Lower lobe of right lung (tissue), 2 donors: ENCODE measurements at places on chromosomes 5 and 9.

- DNase-seq, result no peak
These were observed 530 bp downstream of the BBLN start for GRCh38 chr9:128160603-128160987.

GRCh38 chr5:73405691-73406090, 42.9 kb downstream of the FOXD1 start:
- no peak for DNase-seq

GRCh38 chr9:133163504-133164172, at the start of gene GBGT1:
Gene GBGT1, minus strand, starts transcription at chr9:133163914. Its CDS starts 1,502 bp downstream, at chr9:133162412.
- DNase-seq, result peak; percentile 87

DNA sequence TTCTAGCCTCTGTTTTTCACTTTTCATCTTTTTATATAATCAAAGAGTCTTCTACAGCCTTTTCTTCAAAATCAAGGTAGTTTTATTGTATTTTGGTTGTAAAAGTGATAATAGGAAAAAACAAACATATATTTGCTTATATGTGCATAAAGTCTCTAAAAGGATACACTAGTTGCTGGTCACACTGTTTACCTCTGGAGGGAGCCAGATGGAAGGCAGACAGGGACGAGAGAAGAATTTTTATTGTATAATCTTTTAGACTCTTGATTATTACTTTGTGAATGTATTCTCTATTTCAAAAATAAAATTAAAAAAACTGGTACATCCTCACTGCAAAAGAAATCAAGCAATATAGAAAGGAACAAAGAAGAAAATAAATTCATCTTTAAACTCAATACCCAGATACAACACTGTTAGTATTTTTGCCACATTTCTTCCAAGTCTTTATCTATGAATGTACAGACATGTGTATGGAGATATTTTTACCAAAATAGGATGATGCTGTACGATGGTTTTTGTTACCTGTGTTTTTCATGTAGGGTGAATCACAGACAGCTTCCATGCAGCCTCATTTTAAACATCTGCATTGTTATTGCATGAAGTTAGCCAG, 6.1 kb upstream of the RNF183 start:
- DNase-seq, result no peak

- DNase-seq, result peak; percentile 24
These were observed 8.6 kb downstream of the NINJ1 start for GRCh38 chr9:93125331-93125894.

DNA sequence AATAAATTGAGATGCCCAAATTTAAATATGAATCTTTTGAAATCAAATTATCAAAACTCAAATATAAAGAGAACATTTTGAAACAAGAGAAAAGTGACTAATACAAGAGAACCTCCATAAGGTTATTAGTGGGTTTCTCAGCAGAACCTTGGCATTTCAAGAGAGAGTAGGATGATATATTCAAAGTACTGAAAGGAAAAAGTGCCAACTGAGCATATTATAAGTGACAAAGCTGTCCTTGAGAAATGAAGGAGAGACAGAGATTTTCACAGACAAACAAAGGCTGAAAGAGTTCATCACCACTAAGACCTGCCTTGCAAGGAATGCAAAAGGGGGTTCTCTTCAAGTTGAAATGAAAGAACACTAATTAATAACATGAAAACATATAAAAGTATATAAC, 366.0 kb downstream of the HINT1 start:
- no peak for DNase-seq

DNA sequence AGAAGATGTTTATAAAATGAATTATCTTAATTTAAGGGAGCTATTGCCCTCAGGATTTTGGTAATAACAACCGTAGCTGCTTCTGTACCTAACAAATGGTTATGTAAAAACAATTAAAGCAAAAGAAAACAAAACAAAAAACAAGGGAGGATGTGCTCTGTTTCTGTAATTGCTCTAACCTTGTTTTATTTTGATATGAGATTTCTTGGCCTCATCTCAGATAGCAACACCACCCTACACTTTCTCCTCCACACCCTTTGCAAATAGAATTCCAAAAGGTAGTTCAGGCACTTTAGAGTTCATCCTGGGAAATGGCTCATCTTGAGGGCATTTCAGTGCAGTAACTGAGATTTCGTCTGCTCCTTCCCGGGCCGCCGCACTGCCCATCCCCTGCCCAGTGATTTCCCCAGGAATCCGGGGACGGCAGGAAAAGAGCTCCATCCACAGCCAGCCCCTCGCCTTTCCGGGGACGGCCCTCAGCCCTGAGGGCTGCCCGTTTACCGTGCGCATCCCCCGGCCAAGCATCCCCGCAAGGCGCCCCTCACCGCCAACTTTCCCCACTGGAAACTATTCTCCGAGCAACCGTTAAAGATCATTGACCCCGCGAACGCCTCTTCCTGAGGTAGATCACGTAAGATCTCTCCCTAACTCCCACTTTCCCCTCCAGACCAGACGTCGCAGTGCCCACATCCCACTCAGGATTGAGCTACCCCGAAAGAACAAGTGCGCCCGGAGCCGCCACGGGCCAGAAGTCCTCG, 1.2 kb downstream of the FNBP1 start:
- no peak for DNase-seq

- DNase-seq, result no peak
These were observed 6.8 kb upstream of the RNF180 start for GRCh38 chr5:64158827-64159226.

GRCh38 chr9:127450243-127450760, 904 bp downstream of the RPL12 start:
- no peak for DNase-seq

DNA sequence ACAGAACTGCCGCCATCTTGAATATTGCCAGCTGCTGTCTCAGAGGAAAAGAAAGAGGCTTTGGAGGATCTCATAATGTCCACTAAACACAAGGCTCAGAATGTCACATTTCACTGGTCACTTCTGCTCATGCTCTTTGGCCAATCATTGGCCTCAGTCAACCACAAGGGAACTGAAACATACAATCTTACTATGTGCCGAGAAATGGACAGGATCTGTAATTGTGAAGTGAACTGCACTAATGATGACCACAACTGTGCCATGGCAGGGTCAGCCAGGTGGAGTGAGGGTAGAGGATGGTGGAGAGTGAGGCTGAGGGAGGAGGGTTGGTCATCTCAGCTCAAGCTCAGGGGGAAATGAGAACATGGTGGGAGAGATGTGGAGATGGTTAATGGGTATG, 32.8 kb downstream of the GDNF start:
- DNase-seq, result no peak

GRCh38 chr5:146076028-146076427, 29.3 kb downstream of the PLAC8L1 start:
- DNase-seq, result no peak

GRCh38 chr9:2340046-2340760, 281.4 kb upstream of the VLDLR start:
- DNase-seq, result no peak

- DNase-seq, result no peak
These were observed 96.0 kb downstream of the HINT1 start for GRCh38 chr5:131068893-131069643.

GRCh38 chr9:121324755-121325154, 45.3 kb downstream of the STOM start:
- DNase-seq, result no peak

GRCh38 chr5:144697847-144698262, 527.2 kb downstream of the KCTD16 start:
- no peak for DNase-seq

- no peak for DNase-seq
These were observed 867 bp downstream of the SYK start for GRCh38 chr9:90802386-90802985.

DNA sequence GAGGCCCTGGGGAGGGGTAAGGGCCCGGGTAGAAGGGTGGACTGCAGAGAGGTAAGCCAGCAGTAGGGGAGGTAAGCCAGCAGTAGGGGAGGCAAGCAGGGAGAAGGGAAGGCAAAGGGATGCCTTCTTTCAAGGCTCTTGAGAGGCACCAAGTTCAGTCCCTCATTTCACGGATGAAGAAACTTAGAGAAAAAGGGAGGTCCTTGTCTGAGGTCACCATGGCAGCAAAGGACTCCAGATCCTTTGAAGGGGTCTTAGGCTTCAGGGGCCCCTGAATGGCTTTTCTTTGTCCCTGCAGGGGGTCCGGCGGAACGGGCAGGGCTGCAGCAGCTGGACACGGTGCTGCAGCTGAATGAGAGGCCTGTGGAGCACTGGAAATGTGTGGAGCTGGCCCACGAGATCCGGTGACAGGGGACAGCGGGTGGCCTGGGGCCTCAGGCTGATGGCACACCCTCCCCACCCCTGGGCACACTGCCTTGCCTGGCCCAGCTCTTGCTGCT, 42.6 kb downstream of the RGS3 start:
- no peak for DNase-seq

- peak; percentile 98 for DNase-seq
These were observed at the start of gene NAA35 for GRCh38 chr9:85940832-85941621. Gene NAA35, plus strand, starts transcription at chr9:85941146. Its CDS starts 1,014 bp downstream, at chr9:85942160.

DNA sequence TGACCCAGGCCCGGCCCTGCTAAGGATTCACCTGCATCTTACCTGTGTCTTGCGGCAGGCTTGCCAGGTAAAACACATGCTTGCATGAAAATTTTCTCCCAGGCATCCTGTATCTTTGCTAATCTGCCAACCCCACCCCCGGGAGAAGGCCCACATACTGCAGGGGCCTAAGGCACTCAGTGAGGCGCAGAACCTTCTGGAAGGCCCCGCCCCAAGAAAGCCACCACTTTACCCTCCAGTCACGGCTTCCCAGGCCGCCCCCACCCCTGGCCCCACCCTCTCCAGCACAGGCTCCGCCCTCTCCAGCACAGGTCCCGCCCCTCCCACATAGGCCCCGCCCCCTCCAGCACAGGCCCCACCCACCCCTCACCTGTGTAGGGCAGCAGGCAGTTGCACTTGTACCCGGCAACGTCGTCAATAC, 29.8 kb upstream of the SEC16A start:
- DNase-seq, result no peak

DNA sequence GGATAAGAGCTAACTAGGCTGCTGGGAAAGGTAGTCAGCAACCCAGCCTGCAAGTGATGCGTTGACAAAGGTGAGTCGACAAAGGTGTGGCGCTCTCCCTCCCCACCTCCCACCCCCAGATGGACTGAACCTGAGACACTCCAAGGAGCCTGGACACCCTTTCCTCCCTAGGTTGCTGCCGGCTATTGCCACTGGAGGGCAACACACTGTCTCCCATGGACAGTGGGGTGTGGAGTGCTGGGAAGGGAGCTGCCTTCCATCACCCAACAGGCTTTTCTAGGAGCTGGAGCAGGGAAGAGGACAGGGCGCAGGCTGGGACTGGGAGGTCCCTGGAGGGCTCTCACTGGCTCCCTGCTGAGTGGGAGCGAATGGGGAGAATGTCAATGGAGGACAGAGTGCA, 75.4 kb upstream of the ARAP3 start:
- no peak for DNase-seq

DNA sequence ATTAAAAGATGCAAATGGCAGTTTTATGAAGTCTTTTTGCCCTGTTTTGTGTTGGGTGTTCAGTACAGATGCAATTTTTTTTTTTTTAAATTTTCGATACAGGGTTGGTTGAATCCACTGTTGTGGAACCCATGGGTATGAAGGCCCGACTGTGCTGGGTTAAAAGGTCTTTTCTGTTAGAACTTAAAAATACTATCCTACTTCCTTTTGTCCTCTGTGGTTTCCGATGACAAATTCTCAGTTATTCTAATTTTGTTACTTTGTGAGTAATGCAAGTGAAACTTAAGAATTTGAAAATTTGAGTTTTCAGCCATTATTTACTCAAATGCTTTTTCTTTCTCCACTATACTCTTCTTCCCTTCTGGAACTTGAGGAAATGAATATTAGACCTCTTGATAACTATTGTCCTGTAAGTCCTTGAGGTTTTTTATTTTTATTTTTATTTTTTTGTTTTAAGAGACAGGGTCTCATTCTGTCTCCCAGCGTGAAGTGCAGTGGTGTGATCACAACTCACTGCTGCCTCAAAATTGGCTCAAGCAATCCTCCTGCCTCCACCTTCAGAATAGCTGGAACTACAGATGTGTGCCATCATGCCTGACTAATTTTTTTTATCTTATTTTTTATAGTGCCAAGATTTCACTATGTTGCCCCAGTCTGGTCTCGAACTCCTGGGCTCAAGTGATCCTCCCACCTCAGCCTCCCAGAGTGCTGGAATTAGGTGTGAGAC, 67.5 kb downstream of the ZCCHC7 start:
- no peak for DNase-seq

- DNase-seq, result peak; percentile 62
These were observed 18.5 kb downstream of the TBC1D2 start for GRCh38 chr9:98236901-98237487.

GRCh38 chr5:157670662-157671591, at the start of gene C5orf52:
Gene C5orf52, plus strand, starts transcription at chr5:157671533. Its CDS starts 82 bp downstream, at chr5:157671615.
- peak; percentile 60 for DNase-seq

GRCh38 chr5:92179651-92180050, 796.5 kb upstream of the ARRDC3 start:
- DNase-seq, result no peak

DNA sequence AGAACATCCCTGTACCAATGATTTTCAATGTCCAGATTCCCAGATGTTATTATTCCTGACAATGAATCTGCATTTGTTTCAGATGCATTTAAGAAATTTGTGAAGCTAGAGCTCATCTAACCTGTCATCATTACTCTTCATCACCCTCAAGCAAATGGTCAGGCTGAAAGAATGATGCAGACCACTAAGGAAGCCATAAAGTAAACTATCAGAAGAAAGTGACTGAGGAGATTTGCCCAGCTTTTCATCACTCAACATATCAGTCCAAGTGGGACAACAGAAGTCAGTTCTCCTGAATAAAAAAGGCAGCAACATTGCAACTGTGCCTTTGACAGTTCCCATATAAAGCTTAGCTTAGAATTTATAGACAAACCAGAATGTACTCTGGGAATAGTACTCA, 419.9 kb downstream of the PDE4D start:
- DNase-seq, result no peak

GRCh38 chr5:176803943-176804498, 6.3 kb upstream of the UNC5A start:
- no peak for DNase-seq

- no peak for DNase-seq
These were observed 12.2 kb upstream of the HSPB3 start for GRCh38 chr5:54443270-54443669.

DNA sequence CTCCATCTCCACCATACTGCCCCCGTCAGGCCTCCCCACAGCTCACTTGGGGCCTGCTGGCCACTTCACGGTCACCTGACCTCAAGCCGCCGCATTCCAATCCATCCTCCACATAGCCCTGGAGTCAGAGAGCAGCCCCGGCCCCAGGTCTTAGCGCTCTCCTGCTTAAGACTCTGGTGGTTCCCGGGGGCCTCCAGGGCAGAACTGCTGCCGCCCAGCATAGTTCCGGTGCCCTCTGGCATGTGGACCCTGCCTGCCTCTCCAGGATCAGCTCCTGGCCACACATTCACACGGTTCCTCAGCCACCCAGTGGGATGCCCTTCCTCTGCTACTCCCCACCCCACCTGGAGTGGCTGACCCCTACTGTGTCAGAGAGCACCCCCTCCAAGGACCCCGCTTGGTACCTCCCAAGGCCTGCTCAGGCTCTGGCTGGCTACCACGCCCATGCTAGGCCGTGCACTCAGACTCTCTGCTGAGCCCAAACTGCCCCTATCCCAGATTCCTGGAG, 8.7 kb downstream of the PHYKPL start:
- DNase-seq, result peak; percentile 61

- DNase-seq, result no peak
These were observed 95.2 kb downstream of the DEPDC1B start for GRCh38 chr5:60604771-60605170.

GRCh38 chr5:73818357-73818756, 192.4 kb downstream of the ARHGEF28 start:
- DNase-seq, result no peak

- no peak for DNase-seq
These were observed 113.1 kb downstream of the PSD2 start for GRCh38 chr5:139908749-139909148.

GRCh38 chr5:72662936-72663335, 153.5 kb upstream of the TNPO1 start:
- no peak for DNase-seq
